ENCODE measurements at places on chromosomes 4 and X.

DNA sequence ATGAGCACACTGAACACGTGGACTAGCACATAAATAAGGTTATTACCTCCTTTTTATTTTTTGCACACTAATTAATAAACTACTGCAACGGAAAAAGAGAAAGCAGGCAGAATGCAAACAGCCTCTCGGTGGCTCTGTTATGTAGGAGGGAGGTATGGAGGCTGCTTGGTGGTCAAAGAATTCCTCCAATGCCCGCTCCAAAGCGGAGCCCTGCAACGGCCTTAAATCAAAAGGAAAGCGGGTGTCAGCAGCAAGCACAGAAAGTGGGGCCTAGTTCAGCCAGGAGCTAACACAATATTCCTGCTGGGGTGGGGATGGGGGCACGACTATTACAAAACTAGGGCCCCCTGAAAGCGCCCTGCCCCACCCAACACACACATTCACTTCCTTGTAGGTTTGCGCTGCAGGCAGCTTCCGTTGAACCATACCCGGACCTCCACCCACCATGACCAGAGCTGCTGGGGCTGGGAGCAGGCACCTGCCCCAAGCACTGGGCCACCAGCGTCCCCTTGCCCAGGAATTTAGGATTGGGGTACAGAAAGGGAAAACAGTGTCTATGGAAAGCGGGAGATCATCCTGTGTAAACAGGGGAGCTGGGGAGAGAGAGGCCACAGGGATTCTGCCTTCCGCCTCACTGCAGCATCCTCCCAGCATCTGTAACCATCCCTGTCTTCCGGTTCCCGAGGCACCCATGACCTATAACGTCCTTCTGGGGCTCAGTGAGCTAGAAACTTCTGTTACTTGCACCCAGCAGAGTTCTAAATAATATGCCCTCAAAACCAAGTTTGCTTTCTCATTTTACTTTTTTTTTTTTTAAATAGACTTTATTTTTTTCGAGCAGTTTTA, 57.1 kb upstream of the DDX3X start:
- no peak for DNase-seq

GRCh38 chrX:132689612-132690563, 201.1 kb upstream of the MBNL3 start:
- DNase-seq = no peak

GRCh38 chr4:152468408-152468807, 67.5 kb downstream of the FBXW7 start:
- DNase-seq = no peak

DNA sequence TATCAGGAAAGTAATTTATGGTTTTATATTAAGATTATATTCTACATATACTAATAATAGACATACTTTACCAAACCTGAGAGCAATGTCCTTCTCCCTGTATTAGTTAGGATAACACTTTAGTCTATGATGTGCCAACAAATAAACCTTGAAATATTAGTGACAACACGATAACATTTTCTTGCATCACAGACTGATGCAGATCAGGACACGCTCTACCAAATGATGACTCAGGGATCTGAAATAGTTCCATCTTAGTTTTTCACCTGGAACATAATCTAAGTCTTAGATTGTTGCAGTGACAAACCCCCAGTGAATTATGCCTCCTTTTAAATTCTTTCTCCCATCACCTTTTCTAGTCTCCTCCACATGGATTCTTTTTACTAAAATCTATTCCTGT, 214.2 kb downstream of the CLCN4 start:
- no peak for DNase-seq

GRCh38 chr4:82886147-82886942, 4.6 kb downstream of the SEC31A start:
- no peak for DNase-seq

Data from hematopoietic multipotent progenitor cell treated with erythropoietin and hydrocortisone succinate and interleukin-3 and kit ligand, for 17 days (in vitro differentiated cells).